Activated T-helper 9 cell treated with anti-CD3 and anti-CD28 coated beads, Interleukin-2, amount 50 U/mL, for 16 hours (primary cell): ENCODE measurements at places on chromosomes 5 and 9.

DNA sequence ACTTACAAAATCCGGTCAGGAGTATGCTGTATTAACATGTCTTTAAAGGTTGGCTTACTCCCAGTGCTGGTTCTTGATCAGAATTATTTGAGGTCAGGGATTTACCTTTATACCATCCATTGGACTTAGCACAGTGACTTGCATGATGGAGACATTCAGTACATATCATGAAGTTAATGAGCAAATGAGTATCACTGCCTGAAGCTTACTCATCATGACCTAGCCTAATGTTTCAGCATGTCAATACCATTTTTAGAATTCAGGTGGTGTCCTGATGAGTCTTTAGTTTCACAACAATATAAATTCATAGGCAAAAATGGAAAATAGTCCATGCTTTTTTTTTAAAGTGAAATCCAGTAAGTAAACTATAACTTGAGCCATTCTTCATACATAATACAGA is 226.0 kb upstream of the C9orf72 start:
- DNase-seq, result no peak

GRCh38 chr5:7242118-7242710 is 153.7 kb upstream of the ADCY2 start:
- DNase-seq, result no peak

- DNase-seq, result no peak
These were observed 1.9 kb upstream of the SLC44A1 start for GRCh38 chr9:105242557-105242956.

DNA sequence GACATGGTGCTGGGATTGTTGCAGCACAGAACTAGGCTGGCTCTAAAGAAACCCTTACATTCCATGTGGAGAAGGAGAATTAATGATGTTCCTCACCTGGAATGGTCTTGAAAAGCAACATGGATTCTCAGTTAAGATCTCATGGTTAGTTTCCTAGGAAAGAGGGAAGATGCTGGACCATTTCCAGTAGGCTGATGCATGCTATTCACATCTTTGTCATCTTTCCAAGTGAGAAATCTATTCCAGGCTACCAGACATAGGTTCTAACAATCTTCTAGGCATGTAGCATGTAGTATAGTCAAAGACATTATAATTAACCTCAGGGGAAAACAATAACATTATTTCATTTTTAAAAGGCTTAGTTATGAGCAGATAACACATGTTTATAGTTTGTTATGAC is 44.3 kb downstream of the TMEM252 start:
- no peak for DNase-seq
